COLO829 (cell line): ENCODE measurements at places on chromosomes 13 and 19.

- DNase-seq: no peak
Measured at GRCh38 chr13:50188696-50189095, 173.5 kb downstream of the KCNRG start.

DNA sequence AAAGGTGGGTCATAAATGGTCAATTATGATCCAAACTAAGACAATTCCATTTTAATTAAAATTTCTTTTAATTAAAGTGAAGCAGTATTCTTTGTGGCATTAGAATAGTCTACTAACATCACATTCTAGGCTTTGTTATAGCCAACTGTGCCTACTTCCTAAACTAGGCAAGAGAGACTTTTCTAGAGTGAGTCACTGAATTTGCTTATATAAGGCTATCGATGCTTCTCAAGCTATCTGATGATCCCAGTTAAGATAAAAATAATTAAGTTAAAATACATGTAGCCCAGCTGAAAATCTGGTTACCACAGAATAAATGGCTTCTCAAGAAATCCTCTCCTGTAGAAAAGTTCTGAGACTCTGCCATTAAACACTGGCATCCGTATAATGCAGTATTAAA lies 12.5 kb downstream of the ANKRD10 start:
- DNase-seq: no peak

- no peak for DNase-seq
Measured at GRCh38 chr19:45883586-45883880, 2.4 kb downstream of the IRF2BP1 start.

- no peak for DNase-seq
Measured at GRCh38 chr13:75469047-75469446, 12.9 kb downstream of the TBC1D4 start.

- DNase-seq: no peak
Measured at GRCh38 chr13:51549050-51549449, 35.2 kb upstream of the WDFY2 start.

DNA sequence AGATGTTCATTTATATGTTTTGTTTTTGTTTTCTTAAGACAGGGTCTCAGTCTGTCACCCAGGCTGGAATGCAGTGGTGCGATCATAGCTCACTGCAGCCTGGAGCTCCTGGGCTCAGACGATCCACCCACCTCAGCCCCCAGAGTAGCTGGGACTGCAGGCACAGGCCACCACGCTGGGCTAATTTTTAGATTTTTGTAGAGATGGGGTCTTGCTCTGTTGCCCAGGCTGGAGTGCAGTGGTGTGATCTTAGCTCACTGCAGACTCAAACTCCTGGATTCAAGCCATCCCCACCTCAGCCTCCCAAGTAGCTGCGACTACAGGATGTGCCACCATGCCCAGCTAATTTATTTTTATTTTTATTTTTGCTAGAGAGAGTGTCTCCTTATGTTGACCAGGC lies 45.7 kb downstream of the NFIC start:
- DNase-seq: no peak

- no peak for DNase-seq
Measured at GRCh38 chr13:77349365-77349764, 22.5 kb upstream of the MYCBP2 start.

DNA sequence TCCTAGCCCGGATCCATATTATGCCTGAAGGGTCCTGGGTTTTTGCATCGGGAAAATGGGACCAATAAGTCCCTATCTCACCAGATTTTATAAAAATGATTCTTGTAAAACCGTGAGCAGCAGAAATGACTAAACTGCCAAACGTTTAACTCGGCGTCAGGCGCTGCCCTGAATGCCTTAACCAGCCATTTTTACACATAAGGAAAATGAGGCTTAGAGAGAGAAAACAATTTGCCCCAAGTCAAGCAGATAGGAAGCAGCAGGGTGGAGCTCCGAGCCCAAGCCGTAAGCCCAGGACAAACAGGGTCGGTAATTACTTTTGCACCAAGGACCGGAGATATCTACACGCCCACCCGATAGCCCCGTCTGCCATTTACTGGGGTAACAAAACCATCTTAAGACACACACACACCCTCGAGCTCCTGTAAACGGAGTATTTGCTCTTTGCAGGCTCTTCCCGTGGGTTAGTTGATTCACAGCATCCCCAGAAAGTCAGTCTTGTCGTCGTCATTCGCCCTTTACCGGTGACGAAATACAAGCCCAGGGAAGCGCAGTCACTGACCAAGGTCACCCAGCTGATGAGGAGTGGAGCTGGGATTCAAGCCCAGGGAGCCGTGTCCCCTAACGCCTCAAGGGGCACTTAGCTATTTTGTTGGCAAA lies 16.0 kb upstream of the MRI1 start:
- peak; percentile 19 for DNase-seq

- no peak for DNase-seq
Measured at GRCh38 chr13:37690361-37690760, 91.8 kb upstream of the POSTN start.

GRCh38 chr13:29917650-29918049 lies 67.2 kb upstream of the UBL3 start:
- DNase-seq: peak; percentile 66

GRCh38 chr13:47826471-47826870 lies 174.6 kb downstream of the SUCLA2 start:
- DNase-seq: no peak

DNA sequence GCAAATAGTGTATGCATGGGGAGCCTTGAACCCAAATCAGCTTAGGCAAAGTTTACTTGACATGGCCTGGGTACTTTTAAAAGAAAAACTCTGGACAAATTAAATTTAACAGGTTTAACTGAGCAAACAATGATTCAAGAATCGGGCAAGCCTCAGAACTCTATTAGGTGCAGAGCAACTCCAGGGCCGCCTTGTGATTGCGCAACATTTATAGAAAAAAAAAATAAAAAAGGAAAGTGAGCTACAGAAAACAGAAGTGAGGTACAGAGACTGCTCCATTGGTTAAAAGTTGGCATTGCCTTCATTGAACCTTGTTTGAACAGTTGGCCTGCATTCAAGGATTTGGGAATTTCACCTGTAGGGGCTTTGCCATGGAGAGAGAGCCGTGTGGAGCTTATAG lies 421.0 kb upstream of the TSHZ3 start:
- DNase-seq: no peak

- peak; percentile 73 for DNase-seq
Measured at GRCh38 chr13:40402931-40403431, 263.5 kb downstream of the FOXO1 start.

DNA sequence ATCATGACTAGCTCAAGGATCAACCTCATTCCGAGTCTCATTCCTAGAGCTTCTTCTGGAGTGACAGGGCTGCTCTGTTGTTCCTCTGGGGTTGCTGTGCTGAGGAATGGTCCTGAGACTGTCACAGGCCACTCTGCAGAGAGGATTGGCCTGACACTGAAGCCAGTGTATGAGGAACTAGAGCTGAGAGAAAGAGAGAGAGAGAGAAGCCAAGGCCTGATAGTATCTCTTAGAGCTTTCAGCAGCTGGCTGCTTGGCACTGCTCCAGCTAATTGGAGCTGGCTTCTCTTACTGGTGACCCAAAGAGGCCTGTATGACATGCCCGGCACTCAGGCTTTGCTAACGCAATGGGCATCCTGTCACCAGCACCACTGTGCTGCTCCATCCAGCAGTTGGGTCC lies 73.4 kb upstream of the FLT1 start:
- DNase-seq: no peak

GRCh38 chr13:35888457-35888883 lies 242.7 kb downstream of the DCLK1 start:
- DNase-seq: no peak
